ENCODE measurements at places on chromosomes 5 and 9. TPM values are rescaled to one million over a fixed set of nuclear protein-coding genes. Genes with fewer than 3 reads are reported as not detected.

Gene MAPKAP1
- 102 TPM for total RNA-seq

Gene PRUNE2
- total RNA-seq = 13.1 TPM

Gene BRIX1
- 57.3 TPM for total RNA-seq

DNA sequence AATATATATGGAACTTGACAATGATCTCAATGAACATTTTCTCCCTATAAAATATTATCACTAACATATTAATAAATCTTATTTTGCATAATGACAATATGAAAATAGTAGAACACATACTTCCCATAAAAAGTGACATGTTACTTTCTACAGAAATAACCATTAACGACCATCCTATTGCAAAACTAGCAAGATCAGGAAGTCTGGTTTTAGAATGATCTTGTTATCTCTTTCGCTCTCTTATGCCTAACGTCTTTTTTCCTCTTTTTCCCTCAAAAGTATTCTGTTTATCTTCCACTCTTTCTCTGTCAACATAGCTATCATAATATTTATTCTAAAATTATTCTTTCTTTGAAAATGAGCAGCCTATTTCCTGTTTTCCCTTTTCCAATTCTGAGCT, 21.6 kb upstream of the C5orf46 start:
- H3K4me1 ChIP-seq = peaks cover 8% of the 10 kb centered on the region
- H3K36me3 ChIP-seq = no peaks in the 10 kb centered on the region
- H3K27me3 ChIP-seq = no peaks in the 10 kb centered on the region
- no peak overlapping the region for H3K27ac ChIP-seq

- peaks cover 4% of the 10 kb centered on the region for H3K36me3 ChIP-seq
- no peak overlapping the region for H3K4me3 ChIP-seq
- H3K27ac ChIP-seq = no peak overlapping the region
- no peaks in the 10 kb centered on the region for H3K4me1 ChIP-seq
- H3K27me3 ChIP-seq = no peaks in the 10 kb centered on the region
- DNase-seq = no peak
Observed at GRCh38 chr5:92956886-92957285, 624.1 kb downstream of the NR2F1-AS1 start.

GRCh38 chr5:9168791-9169556, 376.9 kb downstream of the SEMA5A start:
- H3K27ac ChIP-seq = no peak overlapping the region
- DNase-seq = no peak
- H3K4me3 ChIP-seq = no peak overlapping the region
- H3K27me3 ChIP-seq = no peaks in the 10 kb centered on the region

DNA sequence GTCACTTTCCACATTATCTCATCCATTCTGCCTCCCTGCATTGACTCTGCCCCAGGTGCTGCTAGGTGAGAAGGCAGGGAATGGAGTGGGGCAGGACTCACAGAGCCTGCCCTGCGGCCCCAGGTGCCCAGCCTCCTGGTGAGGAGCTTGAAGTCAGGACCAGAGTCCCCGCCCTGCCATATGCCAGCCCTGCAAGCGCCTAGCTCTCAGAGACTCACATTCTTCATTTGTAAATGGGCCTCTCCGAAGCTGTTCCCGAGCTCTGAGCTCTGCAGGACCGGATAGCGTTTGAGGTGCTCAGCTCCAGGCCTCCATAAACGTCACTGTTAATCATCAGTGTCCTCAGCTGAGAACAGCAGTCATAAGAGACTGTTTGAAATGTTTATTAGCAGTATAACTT, 75.1 kb upstream of the STXBP1 start:
- H3K4me3 ChIP-seq = no peak overlapping the region
- H3K27ac ChIP-seq = peak overlapping the region; percentile 79
- H3K27me3 ChIP-seq = no peaks in the 10 kb centered on the region
- H3K4me1 ChIP-seq = peaks cover 19% of the 10 kb centered on the region

GRCh38 chr9:138045541-138046490, 168.2 kb downstream of the CACNA1B start:
- no peak for DNase-seq
- H3K36me3 ChIP-seq = peaks cover 6% of the 10 kb centered on the region
- H3K4me1 ChIP-seq = peaks cover 5% of the 10 kb centered on the region
- no peak overlapping the region for H3K4me3 ChIP-seq
- peak overlapping the region; percentile 74 for H3K27ac ChIP-seq
- no peaks in the 10 kb centered on the region for H3K27me3 ChIP-seq

DNA sequence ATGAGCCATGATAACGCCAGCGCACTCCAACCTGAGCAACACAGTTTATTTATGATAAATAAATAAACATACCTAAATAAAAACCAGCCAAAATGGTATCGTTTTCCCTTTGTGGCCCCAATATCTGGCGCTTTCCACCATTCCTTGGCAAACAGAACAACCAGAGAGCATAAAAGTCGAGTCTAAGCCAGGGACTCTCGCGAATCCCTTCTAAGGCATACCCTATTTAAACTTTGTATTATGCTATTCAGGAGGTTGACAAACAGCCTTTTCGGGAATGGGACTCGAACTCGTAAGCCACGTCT, 386 bp upstream of the MATR3 start:
- peak overlapping the region; percentile 99 for H3K4me3 ChIP-seq
- peak overlapping the region; percentile 94 for H3K27ac ChIP-seq
- H3K36me3 ChIP-seq = peaks cover 36% of the 10 kb centered on the region
- no peaks in the 10 kb centered on the region for H3K27me3 ChIP-seq
- H3K4me1 ChIP-seq = peaks cover 31% of the 10 kb centered on the region
- no peak for DNase-seq

DNA sequence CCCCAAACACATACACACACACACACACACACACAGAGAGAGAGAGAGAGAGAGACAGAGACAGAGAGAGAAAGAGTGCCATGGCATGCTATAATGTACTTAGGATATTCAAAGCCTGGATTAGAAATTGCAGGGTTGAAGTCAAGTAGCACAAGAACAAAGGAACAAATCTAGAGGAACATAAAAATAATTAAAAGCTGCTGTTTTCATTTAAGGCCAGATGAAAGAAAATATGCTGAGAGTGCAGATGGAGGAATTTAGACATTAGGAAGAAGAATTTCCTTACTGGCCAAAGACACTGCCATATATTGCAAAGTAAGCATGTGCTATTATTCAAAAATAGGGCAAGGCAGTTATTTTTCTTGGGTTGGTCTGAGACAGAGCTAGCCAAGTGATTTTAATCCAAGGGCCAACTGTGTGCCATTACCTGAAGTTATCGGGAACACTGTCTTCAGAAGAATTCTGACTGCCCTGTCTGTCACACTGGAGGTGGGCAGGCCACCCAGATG, 31.7 kb downstream of the HSD17B3 start:
- H3K27ac ChIP-seq = no peak overlapping the region
- DNase-seq = no peak
- no peak overlapping the region for H3K4me3 ChIP-seq
- peaks cover 23% of the 10 kb centered on the region for H3K36me3 ChIP-seq
- peaks cover 7% of the 10 kb centered on the region for H3K27me3 ChIP-seq

- H3K4me1 ChIP-seq = peaks cover 5% of the 10 kb centered on the region
- H3K27me3 ChIP-seq = peaks cover 26% of the 10 kb centered on the region
- H3K36me3 ChIP-seq = no peaks in the 10 kb centered on the region
- peak; percentile 56 for DNase-seq
- H3K4me3 ChIP-seq = peak overlapping the region; percentile 59
- no peak overlapping the region for H3K27ac ChIP-seq
Observed at GRCh38 chr5:926417-927171, 33.9 kb downstream of the TRIP13 start.

GRCh38 chr9:126125992-126126409, 200.6 kb upstream of the MVB12B start:
- peaks cover 2% of the 10 kb centered on the region for H3K27me3 ChIP-seq
- no peak overlapping the region for H3K27ac ChIP-seq
- no peaks in the 10 kb centered on the region for H3K36me3 ChIP-seq
- no peak overlapping the region for H3K4me3 ChIP-seq
- DNase-seq = no peak

Measured in WTC11 (cell line).